ENCODE measurements at places on chromosomes 12 and 14.
A peak's percentile ranks its signal among the peaks of the same experiment; 100 is the strongest.

DNA sequence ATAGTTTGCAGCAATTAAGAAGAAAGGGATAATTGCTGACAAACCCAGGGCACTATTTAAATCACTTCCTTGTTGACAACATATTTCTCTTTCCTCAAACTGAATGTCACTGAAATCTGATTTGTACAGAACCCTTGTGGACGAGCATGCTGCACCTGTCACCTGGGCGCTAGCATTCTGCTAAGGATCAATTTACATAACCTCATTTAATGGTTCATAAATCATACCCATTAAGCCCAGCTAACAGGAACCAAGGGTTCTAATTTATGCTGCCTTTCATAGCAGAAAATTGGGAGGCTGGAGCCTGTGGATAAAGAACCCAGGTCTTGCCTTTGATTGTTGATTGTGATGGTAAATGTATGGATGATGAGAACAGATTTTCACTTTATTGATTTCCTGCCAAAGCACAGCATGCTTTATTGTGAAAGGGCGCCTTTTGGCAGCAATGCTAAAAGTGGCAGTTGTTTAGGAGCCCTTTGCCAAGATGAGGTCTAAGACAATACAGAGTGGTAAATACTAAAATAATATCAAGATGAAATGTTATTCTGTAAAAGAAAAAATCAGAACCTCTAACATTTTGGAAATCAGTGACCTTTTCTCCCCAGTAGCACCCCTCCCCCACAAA lies 95.4 kb downstream of the NKX2-1 start:
- H3K36me3 ChIP-seq: no peaks in the 10 kb centered on the region
- no peaks in the 10 kb centered on the region for H3K4me1 ChIP-seq
- DNase-seq: no peak
- H3K27me3 ChIP-seq: no peaks in the 10 kb centered on the region
- H3K4me3 ChIP-seq: no peak overlapping the region
- H3K27ac ChIP-seq: no peak overlapping the region

- peak overlapping the region; percentile 99 for H3K4me3 ChIP-seq
- no peaks in the 10 kb centered on the region for H3K36me3 ChIP-seq
- H3K27ac ChIP-seq: peak overlapping the region; percentile 9
- no peaks in the 10 kb centered on the region for H3K27me3 ChIP-seq
- no peaks in the 10 kb centered on the region for H3K4me1 ChIP-seq
- DNase-seq: no peak
Observed at GRCh38 chr12:104063712-104064030, 660 bp upstream of the HCFC2 start.

DNA sequence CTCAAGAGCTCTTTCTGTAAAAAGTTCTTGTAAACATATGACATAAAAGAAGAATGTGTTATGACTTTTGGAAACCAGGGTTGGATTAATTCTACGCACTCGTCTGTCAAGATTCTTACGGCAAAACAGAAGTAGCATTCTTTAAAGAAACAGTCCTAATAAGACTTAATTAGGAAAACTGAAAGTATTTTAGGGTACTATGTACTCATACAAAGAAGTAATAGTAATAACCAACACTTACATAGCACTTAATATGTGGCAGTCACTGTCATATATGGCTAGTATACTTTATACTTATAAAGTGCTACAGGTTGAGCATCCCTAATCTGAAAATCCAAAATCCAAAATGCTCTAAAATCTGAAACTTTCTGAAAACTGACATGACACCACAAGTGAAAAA lies 72.9 kb upstream of the ST8SIA1 start:
- DNase-seq: no peak
- no peaks in the 10 kb centered on the region for H3K27me3 ChIP-seq
- H3K4me3 ChIP-seq: no peak overlapping the region
- H3K4me1 ChIP-seq: peaks cover 3% of the 10 kb centered on the region
- H3K27ac ChIP-seq: no peak overlapping the region
- no peaks in the 10 kb centered on the region for H3K36me3 ChIP-seq

- no peak overlapping the region for H3K27ac ChIP-seq
- no peaks in the 10 kb centered on the region for H3K27me3 ChIP-seq
Observed at GRCh38 chr12:27901959-27902358, 70.6 kb downstream of the PTHLH start.

DNA sequence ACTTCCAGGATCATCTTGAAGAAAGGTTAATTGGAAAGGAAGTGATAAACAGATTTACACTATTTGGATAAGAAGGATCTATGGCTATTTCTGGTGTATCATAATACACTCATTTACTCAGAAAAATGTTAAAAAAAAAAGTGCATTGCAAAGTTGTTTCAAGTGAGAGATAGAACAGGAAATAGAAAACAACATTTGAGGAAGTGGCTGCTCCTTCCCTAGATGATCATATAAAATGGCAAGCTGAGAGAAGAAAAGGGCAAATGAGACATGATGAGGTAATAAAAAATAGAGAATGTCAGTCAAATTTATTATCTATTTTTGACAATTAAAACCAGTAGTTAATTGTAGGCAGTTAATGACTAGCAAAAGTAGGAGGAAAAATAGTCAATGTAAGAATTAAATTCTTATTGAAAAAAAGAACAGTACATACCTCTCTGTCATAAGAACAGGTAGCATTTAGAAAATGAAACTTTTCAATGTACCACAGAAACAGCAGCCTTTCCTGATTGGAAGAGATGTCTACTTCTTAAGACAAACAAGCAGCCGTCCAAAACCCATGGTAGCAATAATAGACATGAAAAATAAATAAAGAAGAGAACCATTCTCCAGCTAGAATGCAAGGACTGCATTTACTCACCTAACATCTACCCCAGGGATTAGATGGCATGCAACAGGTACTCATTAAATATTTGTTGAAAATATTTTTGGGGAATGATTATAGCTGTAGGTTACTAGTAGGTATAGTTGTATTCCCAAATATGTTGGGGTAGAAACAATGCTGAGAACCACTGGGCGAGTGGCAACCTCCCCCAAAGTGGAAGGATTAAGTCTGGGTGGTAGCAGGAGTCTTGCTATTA lies 63.9 kb upstream of the GRIP1 start:
- H3K4me3 ChIP-seq: no peak overlapping the region
- no peak for DNase-seq

GRCh38 chr12:94185801-94186200 lies 37.4 kb downstream of the PLXNC1 start:
- H3K27ac ChIP-seq: no peak overlapping the region
- no peaks in the 10 kb centered on the region for H3K4me1 ChIP-seq
- H3K4me3 ChIP-seq: no peak overlapping the region
- H3K36me3 ChIP-seq: no peaks in the 10 kb centered on the region
- DNase-seq: no peak

- DNase-seq: no peak
- H3K27me3 ChIP-seq: no peaks in the 10 kb centered on the region
- no peaks in the 10 kb centered on the region for H3K36me3 ChIP-seq
- peak overlapping the region; percentile 10 for H3K4me3 ChIP-seq
- H3K27ac ChIP-seq: no peak overlapping the region
- no peaks in the 10 kb centered on the region for H3K4me1 ChIP-seq
Observed at GRCh38 chr14:97888331-97888730, 1091.1 kb downstream of the VRK1 start.

DNA sequence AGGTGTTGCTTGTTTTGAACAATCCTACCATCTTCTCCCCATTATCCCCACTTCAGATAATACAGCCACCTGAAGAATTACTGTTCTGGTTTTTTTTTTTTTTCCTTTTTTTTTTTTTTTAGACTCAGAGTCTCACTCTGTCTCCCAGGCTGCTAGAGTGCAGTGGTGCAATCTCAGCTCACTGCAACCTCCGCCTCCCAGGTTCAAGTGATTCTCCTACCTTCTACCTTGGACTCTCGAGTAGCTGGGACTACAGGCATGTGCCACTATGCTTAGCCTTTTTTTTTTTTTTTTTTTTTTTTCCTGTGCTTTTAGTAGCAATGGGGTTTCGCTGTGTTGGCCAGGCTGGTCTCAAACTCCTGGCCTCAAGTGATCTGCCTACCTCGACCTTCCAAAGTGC lies 179.4 kb upstream of the ABCD2 start:
- H3K27me3 ChIP-seq: no peaks in the 10 kb centered on the region
- no peaks in the 10 kb centered on the region for H3K4me1 ChIP-seq

- H3K27me3 ChIP-seq: peaks cover 59% of the 10 kb centered on the region
- no peak overlapping the region for H3K27ac ChIP-seq
- peaks cover 16% of the 10 kb centered on the region for H3K4me1 ChIP-seq
- DNase-seq: no peak
- no peaks in the 10 kb centered on the region for H3K36me3 ChIP-seq
- H3K4me3 ChIP-seq: no peak overlapping the region
Observed at GRCh38 chr14:37590428-37591139, 4.5 kb downstream of the FOXA1 start.

DNA sequence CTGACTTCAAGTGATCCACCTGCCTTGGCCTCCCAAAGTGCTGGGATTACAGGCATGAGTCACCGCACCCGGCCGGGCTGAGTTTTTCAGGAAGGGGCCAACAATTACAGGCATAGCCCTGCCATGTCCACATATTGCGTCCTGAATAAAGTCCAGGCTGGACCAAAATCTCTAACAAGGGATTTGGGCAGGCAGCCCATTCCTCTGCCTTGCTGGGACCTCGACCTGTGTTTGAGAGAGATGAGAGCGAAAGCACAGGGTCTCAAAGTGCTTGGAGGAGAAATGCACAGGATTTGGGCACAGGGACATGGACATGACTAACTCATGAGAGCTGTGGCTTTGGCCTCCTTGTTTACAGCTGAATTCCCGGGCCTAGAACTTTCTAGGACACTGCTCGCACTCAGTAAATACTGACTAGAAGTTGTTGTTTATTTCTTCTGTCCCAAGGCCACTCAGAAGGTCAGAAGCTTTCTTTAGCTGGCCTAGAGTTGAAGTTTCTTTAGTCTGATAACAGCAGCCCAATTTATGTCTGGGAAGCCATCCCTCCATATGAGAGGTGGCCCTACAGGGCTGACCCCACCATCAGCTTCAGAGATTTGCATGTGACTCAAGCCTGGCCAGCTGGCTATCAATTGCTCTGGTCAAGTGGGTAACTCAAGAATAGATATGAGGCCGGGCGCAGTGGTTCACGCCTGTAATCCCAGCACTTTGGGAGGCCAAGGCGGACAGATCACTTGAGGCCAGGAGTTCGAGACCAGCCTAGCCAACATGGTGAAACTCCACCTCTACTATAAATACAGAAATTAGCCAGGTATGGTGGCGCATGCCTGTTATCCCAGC lies 11.7 kb downstream of the CAMKK2 start:
- H3K4me1 ChIP-seq: peaks cover 4% of the 10 kb centered on the region
- no peak overlapping the region for H3K4me3 ChIP-seq
- no peak overlapping the region for H3K27ac ChIP-seq

GRCh38 chr12:56216461-56216860 lies 5.3 kb downstream of the RNF41 start:
- peaks cover 42% of the 10 kb centered on the region for H3K36me3 ChIP-seq
- no peaks in the 10 kb centered on the region for H3K27me3 ChIP-seq
- no peak for DNase-seq
- peaks cover 5% of the 10 kb centered on the region for H3K4me1 ChIP-seq

DNA sequence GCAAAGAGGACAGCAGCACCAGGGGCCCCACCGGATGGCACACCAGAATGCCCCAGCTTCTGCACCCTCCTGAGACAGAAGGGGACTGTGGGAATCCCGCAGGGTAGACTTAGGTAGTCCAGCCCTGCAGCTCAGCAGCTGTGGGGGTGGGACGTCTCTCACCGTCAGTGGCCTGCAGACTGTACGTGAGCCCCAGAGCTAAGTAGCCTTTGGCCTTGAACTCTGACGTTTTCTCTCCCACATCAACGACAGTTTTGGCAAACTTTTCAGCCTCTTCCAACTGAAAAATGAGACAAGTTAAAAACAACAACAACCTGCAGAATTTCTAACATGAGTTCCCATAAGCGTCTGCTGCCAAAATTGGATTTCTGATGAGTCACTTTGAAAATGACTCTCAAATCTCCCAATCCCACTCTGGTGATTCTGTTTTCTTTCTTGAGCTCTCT lies 161.4 kb downstream of the TTC7B start:
- no peaks in the 10 kb centered on the region for H3K27me3 ChIP-seq
- peak overlapping the region; percentile 18 for H3K4me3 ChIP-seq
- H3K4me1 ChIP-seq: peaks cover 12% of the 10 kb centered on the region
- H3K27ac ChIP-seq: no peak overlapping the region
- H3K36me3 ChIP-seq: peaks cover 21% of the 10 kb centered on the region

DNA sequence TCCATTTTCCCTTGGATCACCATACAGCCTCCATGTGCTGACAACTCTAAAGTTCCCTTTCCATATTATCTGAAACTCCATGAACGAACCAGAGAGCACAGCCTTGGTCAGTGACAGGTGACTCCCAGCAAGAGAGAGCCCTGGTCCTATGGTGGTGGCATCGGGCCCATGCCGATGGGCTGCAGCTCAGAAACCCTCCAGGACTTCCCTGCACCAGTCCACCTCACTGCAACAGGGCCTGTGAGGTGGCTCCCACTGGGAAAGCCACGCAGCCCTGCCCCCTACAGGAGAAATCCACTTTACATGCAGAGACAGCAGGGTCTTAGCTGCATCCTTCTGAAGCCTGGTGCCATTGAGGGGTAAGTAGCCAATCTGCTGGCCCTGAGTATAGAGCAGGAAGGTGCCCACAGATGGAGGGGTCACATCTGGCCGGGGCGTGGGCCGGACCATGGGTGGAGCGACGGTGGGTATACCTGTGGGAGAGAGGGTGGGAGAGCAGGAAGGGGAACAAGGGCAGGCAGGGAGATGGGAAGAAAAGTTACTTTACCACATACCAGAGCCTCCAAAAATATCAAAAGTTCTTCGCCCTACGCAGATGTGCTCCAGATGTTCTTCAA lies 24.7 kb downstream of the RTRAF start:
- H3K4me3 ChIP-seq: no peak overlapping the region
- no peak overlapping the region for H3K27ac ChIP-seq
- H3K36me3 ChIP-seq: peaks cover 19% of the 10 kb centered on the region
- DNase-seq: peak; percentile 6

- H3K27me3 ChIP-seq: peaks cover 2% of the 10 kb centered on the region
- H3K27ac ChIP-seq: no peak overlapping the region
- peak; percentile 10 for DNase-seq
Observed at GRCh38 chr12:104957719-104958000, 430 bp downstream of the SLC41A2 start.

DNA sequence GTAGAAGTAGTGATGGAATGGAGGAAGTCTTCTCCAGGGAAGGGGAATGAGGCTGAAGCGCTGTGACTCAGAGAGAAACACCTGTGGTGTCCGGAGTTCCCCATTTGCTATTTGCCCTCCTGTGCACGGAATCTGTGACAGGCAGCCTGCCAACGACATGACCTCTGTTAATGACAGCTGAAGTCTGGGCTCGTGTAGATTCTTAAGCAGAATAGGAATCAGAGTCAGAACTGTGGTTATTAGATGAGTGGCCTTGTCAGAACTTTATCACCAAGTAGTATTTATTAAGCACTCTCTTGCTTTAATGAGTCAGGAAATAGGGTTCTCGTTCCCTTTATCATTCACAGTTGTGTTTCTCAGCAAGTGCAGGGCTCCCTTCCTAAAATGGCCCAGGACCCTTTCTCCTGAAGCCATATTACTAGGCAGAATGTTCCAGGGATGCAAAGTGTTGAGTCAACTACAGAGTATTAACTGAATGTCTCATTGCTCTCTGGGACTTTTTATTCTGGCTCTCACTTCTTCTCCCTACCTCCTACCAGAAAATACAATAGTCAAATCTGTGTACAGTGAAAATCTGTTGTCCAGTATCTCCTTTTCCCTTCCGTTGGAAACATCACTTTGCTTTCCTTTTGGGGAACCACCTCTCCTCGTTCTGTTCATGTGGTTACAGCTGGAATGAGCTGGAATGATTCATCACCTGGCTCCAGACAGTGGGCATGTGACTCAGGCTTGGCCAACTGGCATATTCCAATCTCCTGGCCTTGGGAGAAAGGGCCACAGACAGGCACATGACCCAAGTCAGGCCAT lies 77.8 kb upstream of the MAX start:
- H3K4me1 ChIP-seq: no peaks in the 10 kb centered on the region
- H3K27ac ChIP-seq: no peak overlapping the region
- DNase-seq: peak; percentile 42
- no peaks in the 10 kb centered on the region for H3K36me3 ChIP-seq
